ENCODE measurements at places on chromosomes 7 and 10. TPM values are rescaled to one million over a fixed set of nuclear protein-coding genes. Genes with fewer than 3 reads are reported as not detected.

DNA sequence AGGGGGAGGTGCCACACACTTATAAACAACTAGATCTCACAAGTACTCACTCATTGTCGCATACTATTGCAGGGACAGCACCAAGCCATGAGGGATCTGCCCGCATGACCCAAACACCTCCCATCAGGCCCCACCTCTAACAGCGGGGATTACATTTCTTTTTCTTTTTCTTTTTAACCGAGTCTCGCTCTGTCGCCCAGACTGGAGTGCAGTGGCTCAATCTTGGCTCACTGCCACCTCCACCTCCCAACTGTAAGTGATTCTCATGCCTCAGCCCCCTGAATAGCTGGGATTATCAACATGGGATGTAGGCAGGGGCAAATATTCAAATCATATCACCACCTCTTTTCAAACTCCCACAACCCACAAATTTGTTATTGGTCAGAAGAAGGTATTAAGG is 76.7 kb downstream of the SKAP2 start:
- DNase-seq: no peak

DNA sequence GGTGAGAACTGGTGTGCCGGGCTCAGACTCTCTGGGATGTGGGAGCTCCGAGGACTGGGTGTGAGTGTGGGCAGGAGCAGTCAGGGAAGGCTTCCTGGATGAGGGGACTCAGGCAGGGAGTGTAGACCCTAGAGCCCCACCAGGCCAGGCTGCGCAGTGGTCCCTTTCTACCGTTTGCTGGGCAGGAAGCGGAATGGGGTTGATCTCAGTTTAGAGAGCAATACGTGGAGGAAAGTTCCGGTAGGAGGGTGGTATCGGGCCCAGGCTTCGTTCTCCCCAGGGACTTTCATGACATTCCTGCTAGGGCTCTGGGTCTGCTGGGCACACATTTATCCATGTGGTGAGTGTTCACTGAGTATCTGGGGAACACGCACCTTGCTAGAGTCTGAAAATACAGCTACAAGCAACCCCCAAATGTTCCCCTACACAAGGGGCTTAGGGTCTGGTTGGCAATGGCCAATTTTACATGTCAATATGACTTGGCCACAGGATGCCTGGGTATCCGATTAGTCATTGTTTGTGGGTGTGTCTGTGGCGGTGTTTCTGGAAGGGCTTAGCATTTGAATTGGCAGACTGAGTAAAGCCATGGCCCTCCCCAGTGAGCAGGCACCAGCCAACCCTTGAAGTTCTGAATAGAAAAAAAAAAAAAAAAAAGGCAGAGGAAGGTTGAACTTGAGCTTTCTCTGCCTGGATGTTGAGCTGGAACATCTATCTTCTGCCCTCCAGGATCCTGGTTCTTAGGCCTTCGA is 20.8 kb downstream of the GHRHR start:
- no peak for DNase-seq

GRCh38 chr10:79093658-79094411 is 25.1 kb downstream of the ZMIZ1 start:
- no peak for DNase-seq

Gene UNCX
- polyA plus RNA-seq: not detected

DNA sequence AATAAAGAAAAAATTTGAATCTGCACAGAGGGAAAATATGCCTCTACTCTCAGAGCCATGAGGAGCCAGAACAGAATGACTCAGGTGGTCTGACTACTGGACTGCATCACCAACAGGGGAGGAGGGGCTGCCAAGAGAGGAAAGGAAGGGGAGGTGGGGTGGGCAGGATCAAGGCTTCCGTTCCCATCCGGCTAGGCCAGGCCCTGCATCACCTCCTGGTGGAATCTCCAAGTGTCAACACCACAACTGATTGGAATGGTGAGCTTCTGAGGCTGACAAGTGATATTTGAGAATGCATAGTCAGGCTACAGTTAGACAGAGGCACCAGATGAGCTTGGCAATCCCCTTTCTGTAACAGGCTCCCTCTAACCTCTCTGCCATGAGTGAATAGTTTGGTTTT is 10.4 kb upstream of the GPR26 start:
- no peak for DNase-seq

- no peak for DNase-seq
These were observed 63.2 kb downstream of the CFAP58 start for GRCh38 chr10:104416851-104417250.

- DNase-seq: no peak
These were observed 601.8 kb downstream of the TYW1 start for GRCh38 chr7:67598469-67598868.

Gene ARHGEF5
- 0.79 TPM for polyA plus RNA-seq

Gene STK32C
- polyA plus RNA-seq: 5.0 TPM

DNA sequence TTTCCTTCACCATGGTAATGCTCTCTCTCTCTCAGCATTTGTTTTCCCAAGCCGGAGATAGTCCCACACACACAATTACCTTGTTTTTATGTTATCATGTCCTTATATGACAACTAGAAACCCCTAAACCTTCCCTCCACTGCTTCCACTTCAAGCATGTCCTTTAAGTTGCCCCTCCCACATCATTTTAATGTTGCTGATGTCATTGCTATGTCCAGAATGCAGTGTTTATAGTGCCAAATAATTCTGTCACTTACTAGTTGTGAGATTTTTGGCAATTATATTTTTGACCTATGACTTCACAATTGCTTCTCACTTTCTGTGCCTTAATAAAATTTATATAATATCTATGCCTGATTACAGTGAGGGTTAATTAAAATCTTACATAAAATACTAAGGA is 645.9 kb downstream of the XPNPEP1 start:
- DNase-seq: no peak
